CD4-positive, alpha-beta T cell treated with Interleukin-15 for 1 hour (primary cell): ENCODE measurements at places on chromosomes 13 and 19.

GRCh38 chr13:106867249-106867648 is 299.3 kb upstream of the ARGLU1 start:
- no peak for DNase-seq

GRCh38 chr19:39557811-39558623 is 18.1 kb upstream of the EID2 start:
- DNase-seq: no peak

DNA sequence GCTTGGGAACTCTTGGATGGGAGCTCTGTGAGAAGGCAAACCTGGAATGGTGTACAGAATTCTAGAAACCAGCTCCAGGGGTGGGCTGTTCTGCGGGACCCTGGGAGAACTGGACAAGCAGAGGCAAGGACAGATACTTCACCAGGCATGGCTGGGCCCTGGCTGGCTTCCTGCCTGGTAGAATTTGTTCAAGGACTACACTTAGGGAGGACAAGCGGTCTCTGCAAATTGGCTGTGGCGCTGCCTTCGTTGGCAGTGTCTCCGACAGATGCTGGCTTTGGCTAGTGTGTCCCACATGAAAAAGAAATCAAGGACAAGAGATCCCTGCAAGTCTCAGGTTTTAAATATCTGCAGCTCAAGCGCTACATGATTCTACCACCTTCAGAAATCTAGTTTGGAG is 12.4 kb downstream of the CEBPG start:
- DNase-seq: no peak

DNA sequence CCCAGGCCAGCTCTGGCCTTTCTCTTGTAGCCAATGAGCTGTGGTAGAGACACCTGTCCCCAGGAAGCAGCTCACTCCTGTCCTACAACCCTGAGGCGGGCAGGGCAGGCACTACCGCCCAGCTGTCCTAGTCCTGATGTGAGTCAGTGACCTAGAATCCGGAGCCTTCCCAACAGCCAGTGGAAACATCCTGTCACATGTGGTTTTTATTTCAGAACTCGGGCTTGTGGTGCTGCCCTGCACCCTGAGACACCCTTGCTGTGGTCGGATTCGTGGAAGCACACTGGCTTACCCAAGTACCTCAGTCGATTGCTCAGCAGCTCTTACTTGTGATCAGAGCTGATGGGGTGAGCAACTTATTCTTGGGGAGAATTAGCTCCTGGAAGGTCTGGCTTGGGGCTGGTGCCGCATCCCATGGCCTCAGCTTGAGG is 83.6 kb upstream of the ARHGEF7 start:
- no peak for DNase-seq

DNA sequence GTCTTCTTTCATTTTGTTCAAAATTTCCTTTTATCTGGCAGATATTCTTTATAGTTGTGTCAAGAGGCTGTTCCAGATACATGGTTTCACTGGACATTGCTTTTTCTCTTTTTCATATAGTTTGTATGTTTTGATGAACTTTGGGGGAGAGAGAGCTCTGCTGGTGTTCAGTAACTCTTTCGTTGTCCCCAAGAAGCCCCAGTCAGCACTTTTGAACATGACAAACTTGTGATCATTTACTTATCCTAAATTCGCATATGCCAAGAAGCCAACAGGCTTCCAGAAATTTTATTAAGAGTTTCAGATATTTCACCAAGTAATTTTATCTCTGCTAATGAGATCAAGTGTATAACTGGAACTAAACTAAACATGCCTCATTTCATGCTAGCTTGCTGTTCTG is 275.8 kb upstream of the GPC6 start:
- DNase-seq: no peak

DNA sequence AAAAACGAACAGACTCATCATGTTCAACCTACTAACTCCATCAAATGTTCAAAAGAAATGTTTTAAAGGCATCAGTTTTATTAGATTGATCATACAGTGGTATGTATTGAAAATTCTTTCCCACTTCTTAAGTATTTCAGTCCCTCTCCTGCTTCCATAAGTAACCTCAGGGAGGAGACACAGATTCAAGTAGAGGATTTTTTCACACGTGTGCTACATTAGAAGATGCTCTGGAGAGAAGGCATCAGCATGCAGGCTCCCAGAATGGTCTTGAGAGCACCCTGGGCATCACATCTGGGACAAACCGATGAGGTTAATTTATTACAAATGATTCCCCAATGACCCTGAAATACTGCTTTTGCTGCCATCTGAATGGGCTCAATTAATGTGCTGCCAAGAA is 3.6 kb downstream of the GPR12 start:
- DNase-seq: no peak

- no peak for DNase-seq
Observed at GRCh38 chr13:109422161-109422560, 364.2 kb downstream of the IRS2 start.

GRCh38 chr19:16386619-16387240 is 62.1 kb downstream of the KLF2 start:
- peak; percentile 71 for DNase-seq

GRCh38 chr19:50311723-50312635 is 17.2 kb downstream of the KCNC3 start:
- no peak for DNase-seq

DNA sequence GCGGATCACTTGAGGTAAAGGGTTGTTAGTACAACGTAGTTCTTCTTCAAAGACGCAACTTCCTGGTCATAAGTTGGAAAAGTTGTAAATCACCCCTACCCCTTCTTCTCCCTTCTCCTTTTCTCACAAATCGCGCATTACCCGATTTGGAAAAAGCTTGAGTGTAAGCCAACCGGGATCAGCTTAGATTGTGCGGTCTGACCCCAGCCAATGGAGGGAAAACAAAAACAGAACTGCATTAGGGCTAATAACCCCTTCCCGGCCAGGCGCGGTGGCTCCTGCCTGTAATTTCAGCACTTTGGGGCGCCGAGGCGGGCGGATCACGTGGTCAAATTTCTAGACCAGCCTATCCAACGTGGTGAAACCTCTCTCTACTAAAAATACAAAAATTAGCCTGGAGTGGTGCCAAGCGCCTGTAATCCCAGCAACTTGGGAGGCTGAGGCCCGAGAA is 806 bp downstream of the ZNF90 start:
- DNase-seq: no peak

DNA sequence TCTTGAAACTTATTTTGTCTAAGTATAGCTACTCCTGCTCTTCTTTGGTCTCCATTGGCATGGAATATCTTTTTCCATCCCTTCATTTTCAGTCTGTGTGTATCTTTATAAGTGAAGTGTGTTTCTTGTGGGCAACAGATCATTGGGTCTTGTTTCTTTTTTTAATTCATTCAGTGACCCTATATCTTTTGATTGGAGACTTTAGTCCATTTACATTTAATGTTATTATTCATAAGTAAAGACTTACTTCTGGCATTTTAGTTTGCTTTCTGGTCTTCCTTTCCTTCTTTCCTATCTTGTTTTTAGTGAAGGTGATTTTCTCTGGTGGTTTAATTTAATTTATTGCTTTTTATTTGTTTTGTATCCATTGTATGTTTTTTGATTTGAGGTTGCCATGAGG is 19.8 kb downstream of the CD70 start:
- no peak for DNase-seq

- no peak for DNase-seq
Observed at GRCh38 chr13:21696865-21697448, 26.1 kb downstream of the FGF9 start.

DNA sequence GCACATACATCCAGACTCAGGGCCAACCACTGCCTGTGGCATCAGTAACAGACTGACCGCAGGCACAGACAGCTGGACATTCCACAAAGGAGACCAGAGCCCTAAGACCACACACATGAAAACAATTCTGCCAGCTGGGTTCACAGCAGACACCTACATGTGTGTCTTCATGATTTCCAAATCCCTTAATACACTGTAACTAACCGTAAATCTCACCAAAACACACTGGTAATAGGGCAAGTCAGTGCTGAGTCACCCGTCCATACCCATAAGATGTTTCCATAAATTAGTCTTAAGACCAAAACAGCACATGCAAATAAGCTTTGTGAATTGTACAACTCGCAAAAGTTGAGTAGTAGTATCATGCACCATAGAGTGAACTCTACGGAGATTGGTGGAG is 65.4 kb downstream of the TUBGCP3 start:
- DNase-seq: no peak

- no peak for DNase-seq
Observed at GRCh38 chr19:24078680-24079079, 8.3 kb upstream of the ZNF254 start.

GRCh38 chr13:46567671-46568070 is 14.7 kb downstream of the LRCH1 start:
- DNase-seq: no peak

GRCh38 chr13:104592545-104593250 is 1526.5 kb upstream of the SLC10A2 start:
- DNase-seq: no peak

DNA sequence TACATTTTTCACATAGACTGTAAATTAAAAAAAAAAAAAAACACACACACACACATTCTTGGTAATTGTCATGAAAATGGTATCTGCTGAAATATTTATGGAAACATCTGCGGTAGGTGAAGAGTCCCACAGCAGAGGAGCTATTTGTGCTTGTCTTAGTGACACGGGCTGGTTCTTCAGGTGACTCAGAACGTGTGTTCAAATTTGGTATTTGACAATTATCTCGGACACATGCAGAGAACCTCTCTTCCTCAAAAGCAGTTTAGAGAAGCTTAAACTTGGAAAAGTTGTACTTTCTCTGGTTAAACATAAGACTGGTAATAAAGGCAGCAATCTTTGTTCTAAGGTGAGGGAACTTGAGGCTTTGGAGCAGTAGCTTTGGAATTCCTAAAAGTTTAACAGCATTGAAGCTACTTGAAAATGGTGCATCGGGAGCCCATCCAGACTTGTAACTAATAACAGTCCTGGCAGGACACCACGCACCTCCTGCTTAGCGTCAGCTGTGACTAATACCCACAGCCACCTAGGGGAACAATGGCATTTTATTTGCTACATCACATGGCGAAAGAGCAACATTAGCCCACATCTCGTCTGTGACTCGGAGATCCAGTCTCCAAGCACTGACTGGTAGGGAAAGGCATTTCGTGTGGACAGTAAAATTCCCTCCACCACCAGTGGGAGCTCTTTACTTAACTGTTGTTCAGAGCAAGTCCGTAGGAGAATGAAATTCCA is 1505.1 kb upstream of the SLC10A2 start:
- DNase-seq: no peak

DNA sequence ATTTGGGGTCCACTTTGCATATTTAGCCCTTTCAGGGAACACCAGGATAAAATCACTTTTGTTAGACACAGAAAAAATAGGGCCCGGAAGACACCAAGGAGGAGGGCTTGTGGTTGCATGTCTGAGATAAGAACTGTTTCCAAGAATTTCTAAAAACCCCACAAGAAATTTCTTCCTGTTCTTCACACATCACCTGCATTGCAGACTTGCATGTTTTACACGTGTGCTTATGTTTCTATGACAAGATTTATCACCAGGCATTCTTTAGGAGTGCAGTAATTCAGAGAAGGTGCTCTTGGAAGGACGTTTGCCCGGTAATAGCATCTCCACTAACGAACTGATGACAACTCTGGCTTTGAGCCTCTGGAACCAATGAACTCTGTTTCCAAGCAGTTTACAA is 7.1 kb upstream of the ACTL9 start:
- DNase-seq: no peak

DNA sequence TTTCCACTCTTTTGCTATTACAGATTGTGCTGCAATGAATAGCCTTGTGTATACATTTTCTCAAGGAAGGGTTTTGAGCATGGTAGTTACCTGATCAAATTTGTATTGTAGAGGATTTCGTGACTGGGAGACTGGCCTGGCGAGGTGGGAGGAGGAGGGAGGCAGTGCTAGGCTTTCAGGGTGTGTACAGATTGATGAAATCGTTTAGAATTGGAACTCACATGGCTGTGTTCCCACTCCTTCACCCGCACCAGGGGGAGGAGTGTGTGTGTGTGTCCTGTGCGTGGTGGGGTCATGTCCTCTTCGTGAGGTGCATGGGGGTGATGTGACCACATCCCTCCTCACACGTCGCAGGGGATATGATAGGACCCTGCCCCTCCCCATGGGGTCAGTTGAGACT is 8.3 kb downstream of the PGLYRP1 start:
- no peak for DNase-seq

DNA sequence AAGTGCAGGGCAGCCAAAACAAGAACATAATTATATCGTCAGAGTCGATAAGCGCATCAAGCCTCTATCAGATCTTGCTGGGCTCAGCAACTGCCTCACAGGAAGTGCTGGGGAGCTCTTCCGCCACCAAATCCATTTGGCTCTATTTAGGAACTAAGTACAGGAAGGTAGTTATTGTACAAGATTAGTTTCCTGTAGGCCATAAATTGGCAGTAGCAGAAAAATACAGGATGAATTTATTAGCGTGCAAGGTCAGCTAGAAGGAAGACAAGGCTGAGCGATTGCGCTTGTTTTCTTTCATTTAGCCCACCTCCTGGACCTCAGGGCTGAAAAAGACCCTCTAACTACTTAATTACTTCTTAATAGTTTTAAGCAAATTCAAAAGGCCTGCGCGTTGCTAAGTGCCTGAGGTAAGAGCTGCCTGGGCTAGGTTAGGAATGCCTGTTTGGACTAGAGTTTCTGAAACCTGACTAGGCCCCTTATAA is 118.5 kb downstream of the IRS2 start:
- no peak for DNase-seq

DNA sequence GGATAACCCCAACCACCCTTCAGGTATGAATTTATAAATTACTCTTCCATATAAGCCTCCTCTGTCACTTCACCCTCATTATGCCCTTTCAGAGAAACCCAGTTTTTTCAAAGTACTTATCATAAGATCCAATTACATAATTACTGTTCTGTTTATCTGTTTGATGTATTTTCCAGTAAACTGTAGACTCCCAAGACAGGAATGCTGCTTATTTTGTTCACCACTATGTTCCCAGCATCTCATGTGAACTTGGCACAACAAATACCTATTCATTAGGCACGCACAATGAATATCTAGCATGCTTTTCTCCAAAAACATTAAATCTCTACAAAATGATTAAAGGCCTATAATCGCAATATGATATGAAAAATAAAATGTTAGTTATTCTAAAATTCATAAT is 13.2 kb downstream of the ENOX1 start:
- no peak for DNase-seq

- DNase-seq: no peak
Observed at GRCh38 chr13:76886005-76886291, 257 bp downstream of the KCTD12 start.

DNA sequence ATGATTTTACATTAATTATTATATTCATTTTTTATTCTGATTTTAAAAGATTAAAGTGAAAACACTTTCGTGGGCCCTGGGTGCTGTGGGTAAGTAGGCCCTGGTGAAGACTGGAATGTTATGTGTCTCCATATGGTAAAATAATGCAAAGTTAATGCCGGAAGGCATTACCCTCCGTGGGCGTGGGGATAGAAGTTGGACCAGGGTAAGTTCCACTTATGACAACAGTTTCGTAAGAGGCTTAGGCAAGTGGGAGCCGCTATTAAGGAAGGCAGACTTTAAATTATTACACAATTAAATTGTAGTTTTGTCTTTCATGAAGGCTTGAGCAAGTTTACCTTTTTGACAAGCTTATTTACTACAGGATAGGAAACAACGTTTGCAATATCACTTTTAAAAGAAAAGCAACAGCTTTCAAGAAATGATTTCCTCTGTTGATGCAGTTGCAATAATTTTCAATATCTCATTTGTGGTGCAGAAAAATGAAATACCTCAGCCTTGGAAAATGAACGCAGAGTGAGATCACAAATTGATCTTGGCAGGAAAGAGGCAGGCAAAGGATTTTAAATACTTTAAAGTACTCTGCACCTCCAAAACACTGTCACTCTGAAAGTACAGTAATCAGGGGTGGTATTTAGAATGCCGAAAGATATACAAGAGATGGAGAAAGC is 310.6 kb downstream of the DCT start:
- DNase-seq: no peak
